ENCODE measurements at places on chromosomes 1 and 21.

DNA sequence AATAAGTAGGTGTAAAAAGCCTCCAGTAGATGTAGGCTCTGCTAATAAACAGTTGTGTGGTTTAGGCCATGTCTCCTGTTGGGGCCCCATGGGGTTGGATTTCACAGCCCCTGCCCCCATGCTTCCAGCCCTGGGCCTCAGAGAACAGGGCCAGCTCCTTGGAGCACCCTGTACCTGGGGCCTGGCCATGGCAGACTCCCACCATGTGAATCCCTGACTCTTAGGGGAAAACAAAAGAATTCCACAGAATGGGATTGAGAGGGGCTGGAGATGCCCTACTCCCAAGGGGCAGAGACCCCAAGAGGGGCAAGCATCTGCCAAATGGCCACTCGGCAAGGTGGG is 11.5 kb downstream of the LRP8 start:
- DNase-seq = no peak

DNA sequence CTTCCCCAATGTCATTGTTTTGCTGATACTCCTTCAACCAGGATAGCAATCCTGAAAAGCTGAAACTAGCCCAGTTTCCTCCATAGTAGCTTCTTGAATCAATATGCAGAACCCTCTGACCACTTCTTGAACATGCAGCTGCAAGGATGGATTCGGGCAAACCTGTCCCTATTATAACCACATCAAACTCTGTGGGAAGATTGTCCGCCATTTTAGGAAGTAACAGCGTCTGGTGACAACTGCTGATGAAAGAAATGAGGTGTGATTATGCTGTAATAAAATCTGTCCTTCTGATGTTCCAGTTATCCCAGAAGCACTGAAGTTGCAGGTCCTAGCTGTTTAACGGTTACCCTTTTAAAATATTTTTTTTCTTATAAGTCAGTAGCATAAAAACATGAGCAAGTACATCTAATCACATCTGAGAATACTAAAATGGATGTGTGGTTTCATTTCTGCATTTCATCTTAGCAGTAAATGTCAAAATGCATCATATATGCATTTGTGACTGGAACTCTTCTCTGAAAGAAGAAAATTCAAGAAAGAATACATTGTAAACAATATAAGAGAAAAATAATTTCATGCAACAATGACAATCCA is 4.5 kb downstream of the CHML start:
- no peak for DNase-seq

DNA sequence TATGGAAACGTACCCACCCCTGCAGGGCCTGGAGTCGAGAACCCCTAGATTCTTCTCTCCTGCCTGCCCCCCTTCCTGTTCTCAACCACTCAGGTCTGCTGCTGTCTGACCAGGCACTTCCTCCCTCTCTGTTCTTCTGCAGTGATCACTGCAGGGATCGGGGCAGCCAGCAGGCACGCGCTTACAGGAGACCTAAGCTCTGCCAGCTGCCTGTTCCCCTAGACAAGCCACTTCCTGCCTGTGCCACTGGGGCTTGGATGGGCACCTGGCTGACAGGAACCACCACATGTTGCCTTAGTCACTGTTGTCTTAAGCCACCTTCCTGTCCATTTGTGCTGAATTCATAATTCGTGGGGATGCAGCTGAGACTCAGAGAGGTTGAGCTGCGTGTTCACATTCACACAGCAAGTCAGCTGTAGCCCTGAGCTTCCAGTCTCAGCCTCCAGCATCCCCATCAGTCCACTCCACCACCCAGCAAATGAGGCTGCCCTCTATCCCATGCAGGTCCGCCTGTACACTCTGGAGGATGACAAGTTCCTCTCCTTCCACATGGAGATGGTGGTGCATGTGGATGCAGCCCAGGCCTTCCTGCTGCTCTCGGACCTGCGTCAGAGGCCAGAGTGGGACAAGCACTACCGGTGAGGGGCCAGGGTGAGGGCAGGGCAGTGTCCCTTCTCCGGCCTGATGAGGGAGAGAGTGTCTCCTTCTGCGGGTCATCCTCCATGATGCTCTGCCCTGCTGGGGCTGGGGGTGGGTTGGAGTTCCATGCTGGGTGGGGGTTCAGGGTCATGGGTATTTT is 18.6 kb downstream of the FAM151A start:
- DNase-seq = no peak

DNA sequence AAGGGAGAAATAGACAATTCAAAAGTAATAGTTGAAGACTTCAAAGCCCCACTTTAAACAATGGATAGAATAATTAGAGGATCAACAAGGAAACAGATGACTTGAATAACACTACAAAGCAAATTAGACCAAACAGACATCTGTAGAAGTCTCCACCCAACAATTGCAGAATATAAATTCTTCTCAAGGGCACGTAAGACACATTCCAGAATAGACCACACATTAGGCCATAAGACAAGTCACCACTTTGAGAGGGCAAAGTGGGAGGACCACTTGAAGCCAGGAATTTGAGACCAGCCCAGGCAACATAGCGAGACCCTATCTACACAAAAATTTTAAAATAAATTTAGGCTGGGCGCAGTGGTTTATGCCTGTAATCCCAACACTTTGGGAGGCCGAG is 20.5 kb upstream of the RNF186 start:
- DNase-seq = no peak

- DNase-seq = no peak
Measured at GRCh38 chr1:10848109-10848684, 51.8 kb upstream of the CASZ1 start.

GRCh38 chr1:54698346-54698745 is 17.3 kb upstream of the TTC4 start:
- no peak for DNase-seq

GRCh38 chr1:227314014-227314848 is 4.1 kb downstream of the CDC42BPA start:
- DNase-seq = no peak

GRCh38 chr1:236085545-236086159 is 20.8 kb upstream of the NID1 start:
- no peak for DNase-seq

GRCh38 chr1:171988243-171988885 is 147.1 kb downstream of the DNM3 start:
- DNase-seq = no peak

GRCh38 chr1:92366040-92366395 is 67.2 kb downstream of the RPAP2 start:
- DNase-seq = no peak

GRCh38 chr1:33455539-33456501 is 16.6 kb upstream of the ZSCAN20 start:
- DNase-seq = peak; percentile 87

DNA sequence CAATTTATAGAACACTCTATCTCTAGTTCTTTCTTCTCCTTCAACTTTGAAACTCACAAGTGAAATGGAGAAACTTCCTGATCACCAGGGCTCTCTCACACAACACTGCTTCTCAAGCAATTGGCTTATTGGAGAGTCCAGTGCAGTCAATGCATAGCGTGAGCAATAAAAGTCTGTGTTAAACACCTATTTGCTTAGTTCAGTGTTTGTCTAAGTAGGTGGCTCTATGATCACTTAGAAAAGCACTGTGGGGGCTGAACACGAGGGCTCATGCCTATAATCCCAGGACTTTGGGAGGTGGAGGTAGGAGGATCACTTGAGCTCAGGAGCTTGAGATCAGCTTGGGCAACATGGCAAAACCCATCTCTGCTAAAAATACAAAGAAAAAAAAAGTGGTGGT is 12.2 kb downstream of the CTSS start:
- DNase-seq = no peak

DNA sequence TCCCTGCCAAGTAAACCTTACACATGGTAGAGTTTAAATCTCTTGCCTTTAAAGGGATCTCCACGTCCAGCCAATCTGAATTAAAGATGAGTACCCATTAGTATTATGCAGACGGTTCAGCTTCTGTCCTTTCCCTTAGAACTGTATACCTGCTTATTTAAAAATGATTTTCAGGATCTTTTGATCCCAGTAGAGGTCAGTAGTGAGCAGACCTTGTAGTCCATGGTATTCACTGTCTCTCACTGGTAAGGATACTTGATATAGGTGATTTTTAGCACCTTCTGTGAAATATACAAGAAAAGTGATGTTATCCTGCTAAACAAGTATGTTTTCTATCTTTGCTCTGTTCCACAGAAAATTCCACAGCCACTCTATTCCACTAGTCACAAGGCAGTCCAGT is 1211.6 kb upstream of the ADGRL4 start:
- peak; percentile 9 for DNase-seq

DNA sequence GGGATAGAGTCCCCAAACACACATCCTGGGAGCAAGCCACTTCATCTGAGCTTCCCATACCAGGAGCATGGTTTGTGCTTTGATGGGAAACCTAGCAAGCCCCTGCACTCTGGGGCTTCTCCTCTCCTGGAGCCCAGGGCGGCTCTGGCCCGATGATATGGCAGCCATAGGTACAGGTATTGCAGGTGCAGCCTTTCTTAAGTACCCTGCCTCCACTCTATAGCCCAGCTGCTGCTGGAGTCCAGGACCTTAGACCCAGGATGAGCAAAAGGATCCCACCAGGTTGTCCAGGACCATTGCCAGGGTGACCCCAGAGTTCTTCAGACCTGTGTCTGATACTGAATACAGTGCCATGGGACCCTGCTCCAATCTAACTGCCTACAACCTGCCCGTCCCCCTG is 4.2 kb downstream of the C1orf226 start:
- DNase-seq = no peak

- no peak for DNase-seq
Measured at GRCh38 chr21:28272272-28272992, 720.2 kb downstream of the LTN1 start.

- no peak for DNase-seq
Measured at GRCh38 chr1:192615055-192615454, 20.9 kb upstream of the RGS13 start.

- DNase-seq = no peak
Measured at GRCh38 chr1:219391297-219391696, 217.6 kb downstream of the LYPLAL1 start.

GRCh38 chr1:6424000-6424565 is 493 bp upstream of the ESPN start:
- no peak for DNase-seq

- peak; percentile 19 for DNase-seq
Measured at GRCh38 chr1:31750858-31751510, 13.2 kb downstream of the ADGRB2 start.

DNA sequence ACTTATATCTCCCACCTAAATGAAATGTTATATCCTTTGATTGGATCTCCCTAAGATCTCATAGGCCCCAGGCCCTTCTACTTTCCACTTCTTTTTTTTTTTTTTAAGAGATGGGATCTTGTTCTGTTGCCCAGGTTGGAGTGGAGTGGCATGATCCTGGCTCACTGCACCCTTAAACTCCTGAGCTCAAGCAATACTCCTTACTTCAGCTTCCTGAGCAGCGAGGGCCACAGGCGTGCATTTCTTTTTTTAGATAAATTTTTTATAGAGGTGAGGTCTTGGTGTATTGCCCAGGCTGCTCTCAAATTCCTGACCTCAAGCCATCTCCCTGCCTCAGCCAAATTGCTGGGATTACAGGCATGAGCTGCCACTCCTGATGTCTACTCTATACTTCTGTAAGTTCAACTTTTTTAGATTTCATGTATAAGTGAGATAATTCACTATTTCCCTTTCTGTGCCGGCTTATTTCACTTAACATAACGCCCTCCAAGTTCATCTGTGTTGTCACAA is 987.5 kb upstream of the NCAM2 start:
- DNase-seq = no peak

- no peak for DNase-seq
Measured at GRCh38 chr1:21906173-21907078, 30.7 kb downstream of the HSPG2 start.

GRCh38 chr1:54937469-54937868 is 43.0 kb upstream of the TMEM61 start:
- no peak for DNase-seq

DNA sequence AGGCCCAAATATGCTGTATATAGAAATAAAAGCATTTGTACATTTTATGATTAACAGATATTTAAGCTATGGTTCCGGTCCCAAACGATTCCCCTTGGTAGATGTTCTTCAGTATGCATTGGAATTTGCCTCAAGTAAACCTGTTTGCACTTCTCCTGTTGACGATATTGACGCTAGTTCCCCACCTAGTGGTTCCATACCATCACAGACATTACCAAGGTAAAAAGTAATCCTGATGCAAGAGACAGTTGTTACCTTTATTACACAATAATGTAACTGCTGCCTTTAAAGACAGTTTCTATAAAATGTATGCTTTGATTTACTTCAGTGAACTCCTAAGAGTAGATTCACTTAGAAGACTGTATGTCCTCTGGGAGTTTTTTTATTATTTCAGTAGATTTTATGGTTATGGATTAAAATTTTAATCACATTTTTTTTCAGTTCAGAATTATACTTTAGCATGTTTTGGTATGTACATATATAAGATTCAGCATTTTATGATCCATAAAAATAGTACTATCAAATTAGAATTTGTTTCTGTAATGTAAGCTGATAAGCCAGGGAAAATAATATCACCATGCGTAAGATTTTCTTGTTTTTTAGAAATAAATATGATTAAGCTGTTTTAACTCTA is 96.5 kb downstream of the USP25 start:
- DNase-seq = peak; percentile 83

GRCh38 chr1:229631966-229632365 is 5.9 kb downstream of the URB2 start:
- DNase-seq = no peak

- DNase-seq = no peak
Measured at GRCh38 chr1:42835422-42835821, 11.0 kb upstream of the ZNF691 start.

DNA sequence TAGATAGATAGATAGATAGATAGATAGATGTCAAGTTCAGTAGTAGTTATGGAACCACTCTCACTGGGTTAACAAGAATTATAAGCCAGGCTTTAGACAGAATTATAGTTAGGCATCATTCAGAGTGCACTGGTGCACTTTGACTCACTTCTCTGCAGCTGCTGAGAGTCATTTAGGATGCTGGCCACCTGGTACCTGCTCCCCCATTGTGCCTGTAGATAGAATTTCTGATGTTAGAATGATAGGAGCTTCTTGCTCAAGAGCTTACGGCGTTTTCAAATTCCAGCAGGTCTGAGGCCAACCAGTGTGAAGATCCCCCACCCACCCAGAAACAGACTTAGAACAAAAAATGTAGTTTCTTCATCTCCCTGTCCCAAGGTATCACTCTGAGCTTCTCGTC is 107.8 kb upstream of the HMCN1 start:
- no peak for DNase-seq

GRCh38 chr1:9294910-9295636 is 2.4 kb downstream of the SPSB1 start:
- DNase-seq = no peak

DNA sequence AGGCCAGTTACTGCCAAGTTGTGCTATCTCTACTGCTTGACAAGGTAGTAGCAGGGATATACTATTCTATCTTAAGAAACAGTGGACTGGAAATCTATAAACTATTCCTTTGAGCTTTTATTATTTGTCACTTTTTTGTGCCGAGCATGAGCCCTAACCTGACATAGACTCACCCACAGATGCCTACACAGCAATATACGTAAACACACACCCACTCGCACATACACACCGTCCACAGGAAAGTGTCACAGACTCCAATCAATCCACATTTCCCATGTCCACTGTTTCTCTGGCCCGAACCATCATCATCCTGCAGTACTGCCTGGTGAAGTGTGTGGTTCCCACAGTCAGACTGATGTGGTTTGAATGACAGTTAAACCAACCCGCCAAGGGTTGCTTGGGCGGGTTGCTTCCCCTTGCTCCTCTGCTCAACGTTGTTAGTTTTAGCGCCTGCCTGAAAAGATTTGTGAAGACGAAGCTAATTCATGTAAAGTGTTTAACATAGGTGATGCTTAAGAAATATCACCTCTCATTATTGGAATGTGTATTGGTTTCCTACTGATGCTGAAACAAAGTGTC is 47.2 kb downstream of the ADAMTS1 start:
- no peak for DNase-seq

- DNase-seq = peak; percentile 59
Measured at GRCh38 chr1:169892927-169893644, 610 bp downstream of the SCYL3 start.

Measured in G401 (cell line).